ENCODE measurements at places on chromosomes 2 and 18. TPM values are rescaled to one million over a fixed set of nuclear protein-coding genes. Genes with fewer than 3 reads are reported as not detected.

CYP27A1 gene
- total RNA-seq = 51.8 TPM

CPLX4 gene
- not detected for total RNA-seq

TMEM178A gene
- total RNA-seq = 6.6 TPM

LRRTM1 gene
- total RNA-seq = 7.2 TPM

TRABD2A gene
- total RNA-seq = 2.1 TPM

NPC1 gene
- total RNA-seq = 77.3 TPM

TOGARAM2 gene
- 5.3 TPM for total RNA-seq

SLC4A5 gene
- total RNA-seq = 12.6 TPM

GAD1 gene
- 0.36 TPM for total RNA-seq
